Putamen (tissue), 1 donor: ENCODE measurements at places on chromosomes 7 and 10.
A peak's percentile ranks its signal among the peaks of the same experiment; 100 is the strongest.

DNA sequence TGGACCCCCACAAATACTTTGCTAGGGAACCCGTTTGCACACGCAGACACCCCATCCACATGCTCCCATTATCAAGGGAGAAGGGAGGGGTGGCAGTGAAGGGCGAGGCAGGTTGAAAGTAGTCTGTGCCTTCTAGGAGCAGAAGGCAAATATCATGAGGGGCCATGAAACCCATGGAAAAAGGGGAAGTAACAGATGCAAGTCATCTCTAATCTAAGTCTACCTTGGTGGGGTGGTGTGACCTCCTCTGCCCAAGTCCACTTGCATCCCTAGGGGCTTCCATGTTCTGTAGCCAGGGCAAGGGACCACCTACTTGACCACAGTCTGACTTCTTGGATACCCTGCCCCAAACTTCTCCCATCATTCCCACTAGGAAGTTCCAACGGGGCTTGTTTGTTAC lies 5.5 kb downstream of the GIMAP6 start:
- no peak for DNase-seq

DNA sequence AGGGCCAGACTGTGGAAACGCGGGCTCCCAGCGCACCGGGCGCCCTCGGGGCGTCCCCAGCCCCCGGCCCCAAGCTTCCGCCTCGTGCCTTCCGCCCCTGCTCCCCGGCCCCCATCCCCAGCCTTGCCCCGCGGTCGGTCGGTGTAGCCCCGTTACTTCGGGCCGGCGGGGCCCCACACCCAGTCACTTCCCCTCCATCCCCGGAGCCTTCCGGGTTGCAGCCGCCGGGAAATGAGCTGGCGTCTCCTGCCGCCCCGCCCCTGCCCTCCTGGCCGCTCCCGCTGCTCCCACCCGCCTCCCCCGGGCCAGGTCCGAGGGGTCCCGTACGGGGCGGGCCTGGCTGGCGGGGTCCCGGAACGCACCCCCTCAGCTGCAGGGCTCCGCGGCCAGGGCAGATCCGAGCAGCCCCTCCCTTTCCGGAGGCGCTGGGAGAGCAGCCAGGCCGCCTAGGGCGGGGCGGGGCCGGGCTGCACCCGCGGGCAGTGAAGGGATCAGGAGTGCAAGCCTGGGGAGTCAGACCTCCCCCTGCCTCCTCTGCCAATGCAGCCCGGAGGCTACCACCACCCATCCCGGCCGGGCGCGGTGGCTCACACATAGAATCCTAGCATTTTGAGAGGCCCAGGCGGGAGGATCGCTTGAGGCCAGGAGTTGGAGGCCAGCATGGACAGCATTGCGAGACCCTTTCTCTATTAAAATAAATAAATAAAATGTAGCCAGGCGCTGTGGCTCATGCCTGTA lies 709 bp downstream of the ARPC1B start:
- no peak for DNase-seq

DNA sequence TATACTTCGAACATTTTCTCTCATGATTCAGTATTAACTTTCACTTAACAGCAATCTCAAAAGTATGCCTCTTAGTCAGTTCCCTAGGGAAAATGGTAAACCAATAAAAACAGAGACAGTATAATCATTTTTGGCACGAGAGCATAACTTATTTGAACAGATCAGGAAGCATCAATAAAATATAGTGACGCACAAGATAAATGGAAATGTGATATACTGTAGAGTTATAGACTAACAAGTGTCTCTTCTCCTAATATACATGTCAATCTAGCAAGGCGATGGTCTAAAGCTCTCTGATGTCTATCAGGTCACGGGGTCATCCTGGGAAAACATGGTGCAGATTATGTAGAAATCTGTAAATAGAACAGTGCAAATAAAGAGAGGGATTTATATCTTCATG lies 131.6 kb downstream of the HGF start:
- no peak for DNase-seq

DNA sequence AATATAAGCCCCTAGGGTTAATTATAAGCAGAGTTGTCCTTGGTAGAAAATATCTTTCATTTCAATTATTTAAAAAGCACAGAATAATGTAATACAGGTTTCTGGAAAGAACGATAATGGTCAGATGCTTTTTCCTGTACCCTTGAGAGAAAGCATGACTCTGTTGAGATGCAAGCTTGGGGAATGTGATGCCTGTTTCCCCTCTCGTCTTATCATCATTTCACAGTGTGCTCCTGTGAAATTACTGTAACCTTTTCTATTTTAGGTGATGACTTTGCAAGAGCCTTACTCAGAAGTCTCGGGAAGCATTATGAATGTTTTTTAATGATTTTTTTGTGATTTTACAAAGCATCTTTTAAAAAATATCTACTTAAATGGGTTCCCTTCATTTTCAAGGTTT lies 243.0 kb downstream of the POLR1F start:
- DNase-seq: no peak

DNA sequence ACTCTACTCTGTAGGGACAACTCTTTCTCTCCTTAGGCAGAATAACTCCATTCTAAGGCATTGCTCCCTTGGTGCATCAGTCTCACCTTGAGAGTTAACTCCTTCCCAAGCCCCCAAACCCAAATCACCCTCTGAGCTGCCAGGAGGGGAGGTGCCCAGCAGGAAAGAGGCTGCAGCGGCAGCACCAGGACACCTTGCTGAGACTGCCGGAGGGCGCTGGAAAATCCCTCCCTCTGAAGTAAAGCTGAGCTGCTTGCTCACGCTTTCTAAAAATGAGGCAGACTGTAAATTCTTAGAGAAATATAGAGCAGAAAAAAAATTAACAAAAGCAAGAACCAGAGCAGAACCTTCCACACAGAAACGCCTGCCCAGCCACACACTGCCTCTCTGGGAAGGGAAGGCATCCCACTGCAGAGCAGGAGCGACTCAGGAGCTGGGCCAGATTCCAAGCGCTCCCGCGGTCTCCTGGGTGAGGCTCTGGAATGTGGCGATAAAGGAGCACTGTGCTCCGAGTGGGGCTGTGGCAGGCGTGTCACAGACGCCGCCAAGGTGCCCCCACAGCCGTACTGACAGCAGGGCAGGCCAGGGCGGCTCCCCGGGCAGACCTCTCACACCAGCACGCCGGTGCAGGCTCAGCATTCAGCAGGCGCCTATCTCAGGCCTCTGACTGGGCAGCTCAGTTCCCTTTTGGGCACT lies 202.1 kb downstream of the TNS3 start:
- DNase-seq: no peak

- no peak for DNase-seq
Measured at GRCh38 chr10:80421050-80421706, 12.8 kb downstream of the PRXL2A start.

- no peak for DNase-seq
Measured at GRCh38 chr10:72980348-72980747, 25.7 kb upstream of the PLA2G12B start.

GRCh38 chr7:42217548-42217947 lies 19.5 kb downstream of the GLI3 start:
- no peak for DNase-seq

- no peak for DNase-seq
Measured at GRCh38 chr7:3956949-3957348, 655.9 kb downstream of the SDK1 start.

DNA sequence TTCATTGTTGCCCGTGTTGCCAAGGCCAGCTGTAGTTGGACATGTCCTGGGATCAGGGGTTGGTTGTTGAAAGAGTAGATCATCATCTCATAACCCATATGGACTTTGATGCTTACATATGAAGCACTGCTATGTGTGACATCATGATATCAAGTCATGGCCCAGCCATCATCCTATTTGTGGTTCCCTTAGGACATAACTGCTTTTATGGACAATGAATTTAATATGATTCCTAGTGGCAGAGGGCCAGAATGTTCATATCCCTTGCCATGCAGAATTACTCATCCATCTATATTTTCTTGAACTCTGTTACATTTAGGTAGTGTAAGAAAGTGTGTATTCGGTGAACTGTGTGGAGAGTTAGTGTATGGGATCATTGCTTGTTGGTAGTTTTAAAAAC lies 343.9 kb upstream of the LRGUK start:
- DNase-seq: no peak

GRCh38 chr7:47302560-47302959 lies 279.4 kb downstream of the TNS3 start:
- peak; percentile 33 for DNase-seq

DNA sequence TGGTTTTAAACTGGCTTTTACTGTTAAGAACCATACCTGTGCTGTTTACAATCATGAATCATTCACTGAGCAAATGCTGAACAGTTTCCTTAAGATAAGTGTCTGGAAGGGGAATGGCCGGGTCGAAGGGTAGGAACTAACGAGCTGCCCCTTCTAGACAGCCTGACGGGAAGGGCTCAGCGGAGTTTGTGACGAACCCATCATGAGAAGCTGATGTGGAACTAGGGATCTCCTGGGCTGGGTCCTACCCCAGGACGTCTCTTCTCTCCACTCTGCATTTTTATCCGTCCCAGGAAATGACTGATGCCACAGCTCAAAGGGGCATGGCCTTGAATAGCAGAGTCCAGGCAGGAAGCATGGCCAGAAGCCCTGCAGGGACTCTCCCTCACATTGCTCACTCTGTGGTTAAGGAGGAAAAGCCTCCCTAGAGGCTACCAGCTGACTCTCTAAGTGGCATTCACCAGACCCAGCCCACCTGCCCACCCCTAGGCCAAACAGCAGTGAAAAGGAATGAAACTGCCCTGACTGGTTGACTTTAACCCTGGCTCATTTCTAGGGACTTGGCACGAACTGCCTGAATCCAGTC lies 112.0 kb downstream of the PFKFB3 start:
- no peak for DNase-seq

DNA sequence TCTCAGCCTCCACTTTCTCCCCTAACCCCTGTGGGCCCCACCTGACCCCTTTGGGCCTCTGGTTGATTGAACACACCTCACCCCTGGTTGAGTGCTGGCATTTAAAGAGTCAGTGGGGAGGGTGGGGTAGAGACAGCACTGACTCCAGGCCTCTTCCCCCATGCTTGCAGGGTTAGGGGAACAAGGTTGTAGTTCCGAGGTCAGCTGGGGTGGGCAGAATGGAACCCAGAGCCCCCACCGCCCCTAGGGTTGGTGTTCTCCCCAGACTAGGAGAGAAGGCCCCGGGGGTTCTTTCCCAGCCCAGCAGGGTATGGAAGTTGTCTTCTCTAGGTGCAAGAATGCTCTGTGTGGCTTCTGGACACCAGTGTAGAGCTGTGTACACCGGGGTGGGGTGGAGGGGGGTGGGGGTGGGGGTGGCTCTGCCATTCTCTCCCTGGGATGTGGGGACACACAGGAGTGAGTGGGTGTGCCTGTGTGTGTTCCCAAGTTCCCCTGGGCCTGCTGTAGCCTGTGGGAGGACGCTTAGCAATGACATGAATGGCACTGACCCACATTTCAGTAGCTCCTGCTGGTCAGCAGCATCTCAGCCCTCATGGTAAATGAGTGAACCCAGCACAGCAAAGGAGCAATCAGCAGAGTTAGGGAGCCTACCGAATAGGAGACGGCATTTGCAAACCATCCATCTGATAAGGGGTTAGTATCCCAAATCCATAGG lies 33.6 kb downstream of the PRF1 start:
- no peak for DNase-seq

DNA sequence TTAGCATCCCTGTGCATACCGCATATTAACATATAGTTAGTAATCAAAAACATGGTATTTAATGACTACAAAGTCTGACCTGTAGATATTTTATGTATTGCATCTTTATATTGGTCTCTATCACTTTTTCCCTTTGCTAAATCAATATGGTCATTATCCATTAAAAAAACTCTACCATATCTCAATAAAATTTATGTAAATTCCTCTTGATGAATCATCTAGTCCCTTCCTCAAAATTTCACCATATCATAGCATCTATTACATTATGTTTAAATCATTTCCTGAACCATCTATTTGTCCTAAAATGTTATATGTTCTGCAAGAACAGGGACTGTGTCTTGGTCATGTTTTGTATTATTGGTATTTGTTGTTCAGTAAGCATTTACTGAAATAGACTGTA lies 7.7 kb upstream of the ING3 start:
- no peak for DNase-seq

- peak; percentile 84 for DNase-seq
Measured at GRCh38 chr10:100346351-100346764, 675 bp upstream of the SCD start.

GRCh38 chr10:6530211-6530840 lies 49.8 kb downstream of the PRKCQ start:
- no peak for DNase-seq

GRCh38 chr7:106382929-106383328 lies 98.1 kb upstream of the NAMPT start:
- DNase-seq: no peak

GRCh38 chr10:7662522-7662921 lies 4.2 kb downstream of the ITIH5 start:
- no peak for DNase-seq

DNA sequence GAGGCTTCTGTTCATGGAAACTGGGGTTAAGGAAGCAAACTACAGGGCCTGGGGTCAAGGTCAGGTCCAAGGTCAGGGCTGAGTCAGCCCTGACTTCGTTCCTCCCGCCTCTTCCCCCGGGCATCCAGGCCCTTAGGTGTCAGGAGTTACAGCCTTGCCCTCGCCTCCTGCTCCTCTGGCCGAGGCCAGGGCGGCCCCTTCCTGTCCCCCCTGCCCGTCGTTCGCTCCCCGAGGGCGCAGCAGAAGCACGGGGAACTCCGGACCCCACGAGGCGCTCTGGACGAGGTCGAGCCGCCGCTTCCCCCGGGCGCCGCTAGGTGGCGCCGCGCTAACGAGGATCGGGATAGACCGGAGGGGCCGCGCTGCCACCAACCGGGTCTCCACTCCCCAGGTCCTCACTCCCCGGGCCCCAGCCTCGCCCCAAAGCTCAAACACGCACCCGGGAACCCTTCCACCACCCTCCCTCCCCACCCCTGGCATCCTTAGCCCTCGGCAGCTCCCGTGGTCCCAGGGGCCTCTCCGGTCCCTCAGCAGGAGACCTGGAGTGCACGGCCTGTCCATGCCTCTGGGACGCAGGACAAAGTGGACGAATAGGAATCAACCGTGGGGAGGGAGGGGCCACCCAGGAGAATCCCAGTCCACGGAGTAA lies 59.2 kb upstream of the MYL10 start:
- DNase-seq: no peak

GRCh38 chr10:49323171-49323895 lies 24.4 kb downstream of the C10orf71 start:
- DNase-seq: no peak

DNA sequence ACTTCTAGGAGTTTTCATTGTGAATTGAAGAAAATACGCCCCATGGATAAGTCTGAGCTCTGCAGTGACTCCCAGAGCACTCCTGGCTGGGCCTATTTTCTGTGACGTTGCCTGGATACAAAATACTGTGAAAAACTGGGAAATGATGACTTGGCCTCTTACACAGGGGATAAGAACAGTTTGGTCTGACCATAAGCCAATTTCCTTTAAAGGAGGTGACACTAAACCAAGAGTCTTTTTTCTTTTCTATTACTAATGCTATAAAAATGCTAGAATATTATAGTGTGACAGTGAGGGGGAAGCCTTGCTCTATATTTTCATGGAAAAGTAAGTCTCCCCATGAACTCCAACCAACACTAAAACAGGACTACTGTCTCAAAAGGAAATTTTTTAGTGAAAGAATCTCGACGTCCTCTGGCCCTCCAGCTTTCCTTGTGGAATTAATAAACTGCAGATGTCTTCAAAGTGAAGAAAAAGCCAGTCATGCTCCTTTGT lies 45.5 kb downstream of the MYOF start:
- DNase-seq: no peak

- no peak for DNase-seq
Measured at GRCh38 chr7:47066976-47067614, 514.8 kb downstream of the TNS3 start.
